Liver (tissue), 10 donors: ENCODE measurements at places on chromosomes 4 and X. TPM values are rescaled to one million over a fixed set of nuclear protein-coding genes. Genes with fewer than 3 reads are reported as not detected.
A peak's percentile ranks its signal among the peaks of the same experiment; 100 is the strongest.

SCML2 gene
- 7.2 TPM for total RNA-seq

DNA sequence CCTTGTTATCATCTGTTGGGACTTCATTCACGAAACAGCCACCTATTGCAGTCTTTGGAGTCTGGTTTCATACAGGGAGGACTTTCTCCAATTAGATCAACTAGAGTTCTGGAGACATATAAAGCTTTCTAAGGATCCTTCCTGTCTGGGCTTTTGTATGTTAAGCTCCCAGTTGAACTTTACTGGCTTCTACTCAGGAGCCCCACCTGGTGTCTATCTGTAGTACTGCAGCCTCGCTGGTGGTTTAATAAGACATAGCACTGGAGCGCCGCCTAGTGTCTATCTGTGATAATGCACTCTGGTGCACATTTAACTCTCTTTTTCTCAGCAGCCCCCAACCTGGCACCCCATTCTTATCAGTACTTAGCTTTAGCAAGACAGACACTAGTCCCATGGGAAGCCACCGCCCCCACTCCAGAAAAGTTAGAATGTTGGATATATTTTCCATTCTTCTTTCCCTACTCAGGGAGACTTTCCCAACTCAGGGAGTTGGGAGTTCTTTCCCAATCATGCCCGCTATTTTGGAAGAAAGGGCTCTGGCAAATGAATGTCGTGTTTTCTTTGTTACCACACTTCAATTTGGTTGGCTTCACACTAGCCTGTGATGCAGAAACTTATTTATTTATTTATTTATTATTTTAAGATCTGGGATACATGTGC, 36.9 kb upstream of the SYTL4 start:
- no peaks in the 10 kb centered on the region for H3K27me3 ChIP-seq
- H3K27ac ChIP-seq: no peak overlapping the region
- peak; percentile 86 for DNase-seq
- H3K36me3 ChIP-seq: no peaks in the 10 kb centered on the region
- H3K4me1 ChIP-seq: no peaks in the 10 kb centered on the region

DNA sequence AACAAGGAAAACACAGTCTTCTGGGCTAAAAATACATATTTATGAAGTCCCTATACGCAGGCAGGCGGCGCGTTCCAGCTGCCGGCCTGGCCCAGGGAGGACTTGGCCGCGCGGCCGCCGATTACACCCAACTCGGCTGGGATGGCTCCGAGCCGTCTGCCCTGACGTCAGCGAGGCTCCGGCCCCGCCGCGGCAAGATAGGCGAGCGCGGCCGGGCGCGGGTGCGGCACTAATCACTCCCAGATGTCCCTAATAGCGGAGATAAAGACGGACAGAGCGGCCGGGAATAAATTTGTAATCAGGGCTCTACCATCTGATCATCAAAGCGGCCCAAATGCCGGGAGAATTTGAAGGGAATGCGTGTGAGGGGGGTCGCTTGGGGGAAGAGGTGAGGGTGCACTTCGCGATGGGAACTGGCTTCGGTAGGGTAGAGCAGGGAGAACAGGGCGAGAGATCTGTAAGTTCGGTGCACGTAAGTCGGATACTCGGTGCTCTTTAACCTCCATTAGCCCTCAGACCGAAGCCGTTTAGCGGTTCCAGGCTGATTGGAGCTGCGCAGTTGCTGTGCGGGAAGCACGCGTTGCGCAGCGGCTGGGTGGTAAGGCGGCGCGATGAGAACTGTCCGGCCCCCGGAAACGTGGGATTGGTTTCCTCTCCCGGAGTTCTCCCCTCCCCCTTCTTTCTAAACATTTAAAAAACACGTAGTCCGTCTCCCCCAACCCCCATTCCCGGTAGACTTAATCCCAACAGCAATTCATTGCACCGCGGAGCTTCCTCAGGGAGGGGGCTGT, 7.7 kb downstream of the HAND2 start:
- peak overlapping the region; percentile 34 for H3K4me3 ChIP-seq
- DNase-seq: no peak
- peaks cover 15% of the 10 kb centered on the region for H3K27me3 ChIP-seq
- H3K36me3 ChIP-seq: no peaks in the 10 kb centered on the region
- H3K4me1 ChIP-seq: peaks cover 14% of the 10 kb centered on the region

CCDC149 gene
- 11.2 TPM for total RNA-seq

GRCh38 chrX:78213331-78213730, 73.9 kb upstream of the TAF9B start:
- H3K4me1 ChIP-seq: no peaks in the 10 kb centered on the region
- no peak overlapping the region for H3K4me3 ChIP-seq
- DNase-seq: no peak
- H3K36me3 ChIP-seq: no peaks in the 10 kb centered on the region
